ENCODE measurements at places on chromosomes 5 and 9.

- no peak for DNase-seq
Observed at GRCh38 chr9:128551657-128552152, 682 bp upstream of the SPTAN1 start.

GRCh38 chr9:31210978-31211570 is 1173.4 kb upstream of the ACO1 start:
- DNase-seq, result no peak

DNA sequence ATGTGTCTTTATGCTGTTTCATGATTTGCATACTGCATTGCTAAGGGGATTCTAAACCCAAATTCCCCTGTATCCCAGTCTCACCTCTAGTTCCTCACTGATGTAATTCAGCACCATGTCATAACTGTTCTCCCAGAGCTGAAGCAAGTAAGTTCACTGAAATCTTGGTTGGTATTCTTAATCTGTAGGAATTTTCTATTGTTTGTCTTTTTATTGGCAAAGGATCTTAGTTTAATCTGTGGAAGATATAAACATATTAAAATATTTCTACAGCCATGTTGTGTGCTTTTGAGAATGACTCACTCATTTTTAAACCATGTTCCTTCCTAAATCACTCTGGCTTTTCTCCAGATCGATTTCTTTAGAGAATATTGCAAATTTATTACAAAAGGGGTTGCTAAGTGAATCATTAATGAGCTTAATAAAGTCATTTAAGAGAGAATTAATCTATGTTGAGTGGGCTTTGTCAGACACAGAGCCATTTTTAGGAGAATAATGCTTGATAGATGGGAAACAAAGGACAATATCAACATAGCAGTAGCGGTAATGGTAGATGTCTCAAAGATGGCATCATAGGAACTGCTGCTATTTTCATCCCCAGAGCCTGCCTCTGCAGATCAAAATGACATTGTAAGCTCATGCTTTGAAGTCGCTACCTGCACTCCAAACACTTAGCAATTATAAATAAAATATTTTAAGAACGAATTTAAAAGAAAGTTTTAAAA is 110.0 kb downstream of the ENC1 start:
- DNase-seq, result no peak

- no peak for DNase-seq
Observed at GRCh38 chr5:137078171-137078665, 420.9 kb downstream of the SPOCK1 start.

- DNase-seq, result no peak
Observed at GRCh38 chr5:73701566-73701965, 75.6 kb downstream of the ARHGEF28 start.

DNA sequence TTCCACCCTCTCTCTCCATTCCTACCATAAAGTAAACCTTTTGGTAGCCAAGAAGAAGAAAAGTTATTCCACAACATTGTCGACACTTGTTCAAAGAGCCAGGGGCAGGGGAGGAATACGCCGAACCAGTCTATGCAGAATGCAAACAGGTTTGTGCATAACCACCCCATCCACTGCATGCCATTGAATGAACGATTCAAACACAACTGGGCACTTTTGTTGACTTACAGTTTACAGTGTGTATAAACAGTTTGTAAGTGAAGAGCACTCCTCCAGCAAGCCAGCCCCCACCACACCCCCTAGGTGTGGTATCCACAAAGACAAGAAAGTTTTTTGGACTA is 6.8 kb upstream of the S1PR3 start:
- DNase-seq, result no peak

DNA sequence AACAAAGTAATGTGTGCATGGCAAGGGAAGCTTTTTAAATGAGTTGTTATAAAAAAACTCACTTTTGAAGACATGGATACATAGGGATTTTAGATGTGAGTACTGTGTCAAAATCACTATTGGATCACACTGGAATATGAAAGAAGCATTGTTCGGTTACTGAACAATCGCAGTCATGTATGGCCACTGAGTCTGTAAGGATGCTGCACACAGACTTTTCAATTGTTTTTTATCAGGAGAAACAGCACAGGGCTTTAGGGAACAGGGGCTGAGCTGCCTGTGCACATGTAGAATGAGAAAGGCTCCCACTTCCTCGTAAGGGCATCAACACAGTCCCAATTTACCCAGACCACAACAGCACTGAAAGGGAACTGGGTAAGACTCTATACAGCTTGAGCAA is 1333.9 kb upstream of the DMAC1 start:
- DNase-seq, result no peak

DNA sequence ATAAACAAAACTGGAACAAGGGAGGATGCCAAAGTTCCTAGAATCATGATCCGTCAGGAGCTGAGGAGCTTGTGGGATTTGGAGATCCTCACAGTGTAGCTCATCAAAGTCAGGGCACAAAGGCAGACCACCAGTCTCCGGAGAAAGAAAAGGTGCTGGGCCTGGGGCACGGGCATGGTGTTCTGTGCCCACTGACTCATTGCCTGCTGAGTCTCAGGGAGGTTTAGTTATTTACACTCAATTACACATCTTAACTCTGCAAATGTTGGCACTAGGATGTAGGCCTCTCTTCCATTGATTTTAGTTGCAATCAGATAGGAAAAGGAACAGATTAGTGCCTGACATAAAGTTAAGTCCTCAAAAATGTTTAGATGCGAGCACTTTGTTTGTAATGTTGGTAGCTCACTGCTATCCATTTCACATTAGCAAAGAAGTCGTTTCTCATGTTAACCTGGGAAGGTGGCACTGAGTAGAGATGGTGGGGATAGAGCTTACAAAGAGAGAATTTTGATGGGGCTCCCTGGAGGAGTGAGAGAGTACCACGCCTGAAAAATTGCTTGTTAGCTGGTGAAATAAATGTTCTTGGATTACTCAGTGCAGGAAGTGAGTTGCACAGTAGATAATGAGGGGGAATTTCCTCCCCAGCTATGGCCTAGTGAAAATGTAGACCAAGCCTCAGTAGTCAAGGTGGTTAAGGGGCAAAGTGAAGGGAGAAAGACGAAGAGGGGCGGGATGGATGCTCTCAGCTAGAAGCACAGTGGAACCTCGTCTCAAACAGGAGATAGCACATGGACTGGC is 109.5 kb upstream of the CD180 start:
- no peak for DNase-seq

- no peak for DNase-seq
Observed at GRCh38 chr5:107208867-107209266, 461.9 kb downstream of the EFNA5 start.

DNA sequence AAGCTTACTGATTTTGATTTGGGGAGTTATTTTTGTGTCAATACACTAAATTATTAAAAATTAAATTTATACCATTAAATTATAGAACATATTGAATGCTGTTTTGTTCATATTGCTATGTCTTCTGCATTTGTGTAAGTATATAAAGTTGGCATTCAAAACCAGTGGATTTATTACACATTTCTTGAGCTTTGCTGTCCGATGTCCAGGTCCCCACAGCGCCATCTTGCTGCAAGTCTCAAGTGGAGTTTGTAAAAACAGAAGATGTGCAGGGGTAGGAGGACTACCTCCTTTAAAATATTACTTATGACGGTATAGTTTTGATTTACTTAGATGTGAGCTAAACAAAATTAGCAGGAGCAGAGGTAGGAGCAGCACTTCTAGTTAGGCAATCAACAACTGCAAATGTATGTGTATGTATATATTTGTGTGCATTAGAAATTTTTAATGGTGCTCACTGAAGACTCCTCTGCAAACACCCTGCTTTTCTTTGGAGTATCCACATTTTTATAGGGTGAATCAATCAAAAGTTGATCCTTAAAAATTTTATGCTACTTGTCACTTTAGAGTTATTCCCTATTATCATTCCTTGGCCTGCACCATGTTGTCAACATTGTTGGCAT is 37.4 kb downstream of the CPEB4 start:
- peak; percentile 20 for DNase-seq
